ENCODE measurements at places on chromosomes 3 and 15.

- no peak for DNase-seq
Measured at GRCh38 chr3:81713031-81713430, 48.4 kb downstream of the GBE1 start.

DNA sequence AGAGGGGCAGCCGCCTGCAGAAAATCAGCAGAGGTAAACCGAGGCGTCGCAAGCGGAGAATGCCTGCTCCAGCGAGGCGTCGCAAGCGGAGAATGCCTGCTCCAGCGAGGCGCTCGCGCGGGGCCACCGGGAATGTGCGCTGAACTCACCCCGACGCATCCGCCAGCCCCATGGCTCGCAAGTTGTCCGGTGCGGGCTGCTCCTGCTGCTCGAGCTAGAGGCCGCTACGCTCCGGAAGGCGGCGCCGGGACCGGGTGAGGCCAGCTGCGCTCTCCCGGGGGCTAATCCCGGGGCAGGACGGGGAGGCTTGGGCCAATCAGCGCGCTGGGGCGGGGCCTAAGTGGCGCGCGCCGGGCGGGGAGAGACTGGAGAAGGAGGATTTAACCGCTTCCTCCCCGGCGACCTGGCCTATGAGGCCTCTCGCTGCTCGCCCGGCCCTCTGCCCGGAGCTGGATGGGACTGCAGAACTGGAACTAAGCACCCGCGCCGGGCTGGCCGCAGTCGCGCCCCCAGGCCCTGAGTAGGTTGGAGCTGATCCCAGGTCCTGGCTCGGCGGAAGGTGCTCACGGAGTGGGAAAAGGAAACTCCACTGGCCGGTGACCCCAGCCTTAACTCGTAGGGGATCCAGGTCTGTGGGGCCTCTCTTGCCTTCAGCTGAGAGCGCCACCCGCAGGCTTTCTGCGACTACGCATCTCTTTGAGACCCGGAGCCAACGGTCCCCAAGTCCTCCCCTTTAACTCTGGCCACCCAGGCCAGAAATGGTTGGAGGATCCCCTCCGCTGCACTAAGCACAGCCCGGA, at the start of gene SLC26A6:
SLC26A6 (minus strand) TSS at position 240 of the 800 bp plus-strand sequence; CDS start at position 172, 68 bp downstream.
- peak; percentile 75 for DNase-seq

- no peak for DNase-seq
Measured at GRCh38 chr3:52787672-52788625, 6.6 kb upstream of the ITIH3 start.

DNA sequence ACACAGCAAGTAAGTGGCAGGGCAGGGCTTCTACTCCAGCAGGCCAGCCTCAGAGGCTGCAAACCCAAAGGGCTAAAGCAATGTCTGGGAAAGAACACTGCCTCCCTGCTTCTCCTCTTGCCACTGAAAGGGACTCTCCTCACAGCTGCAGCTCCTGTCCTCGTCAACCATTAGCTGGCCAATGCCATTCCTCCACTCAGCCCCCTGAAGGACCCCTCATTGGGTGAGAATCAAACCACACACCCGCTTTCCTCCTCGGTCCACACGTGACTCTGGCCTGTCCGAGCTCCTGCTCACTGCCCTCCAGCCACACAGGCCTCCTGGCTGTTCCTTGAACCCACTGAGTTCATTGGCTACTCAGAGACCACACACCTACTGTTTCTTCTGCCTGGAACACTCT, 253.7 kb upstream of the TLE3 start:
- DNase-seq, result no peak

DNA sequence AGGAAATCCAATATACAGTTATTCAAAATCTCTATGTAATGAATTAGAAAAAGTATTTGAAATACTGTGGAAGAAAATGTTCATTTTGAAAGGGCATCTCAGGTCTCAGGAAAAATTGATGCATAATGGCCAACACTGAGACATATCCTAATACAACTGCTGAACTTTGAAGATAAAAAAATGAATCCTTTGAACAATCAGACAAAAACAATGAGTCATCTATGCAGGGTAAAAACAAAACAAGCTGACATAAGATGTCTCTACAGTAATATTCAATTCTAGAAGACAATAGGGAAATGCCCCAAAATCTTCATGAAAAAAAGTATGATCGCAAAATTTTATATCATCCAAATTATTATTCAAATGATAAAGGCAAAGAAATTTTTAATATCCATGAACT, 34.0 kb upstream of the ZNF280D start:
- DNase-seq, result no peak

GRCh38 chr15:58355973-58356372, 75.8 kb upstream of the LIPC start:
- DNase-seq, result no peak

GRCh38 chr3:192408647-192409200, 318.6 kb downstream of the FGF12 start:
- DNase-seq, result no peak

DNA sequence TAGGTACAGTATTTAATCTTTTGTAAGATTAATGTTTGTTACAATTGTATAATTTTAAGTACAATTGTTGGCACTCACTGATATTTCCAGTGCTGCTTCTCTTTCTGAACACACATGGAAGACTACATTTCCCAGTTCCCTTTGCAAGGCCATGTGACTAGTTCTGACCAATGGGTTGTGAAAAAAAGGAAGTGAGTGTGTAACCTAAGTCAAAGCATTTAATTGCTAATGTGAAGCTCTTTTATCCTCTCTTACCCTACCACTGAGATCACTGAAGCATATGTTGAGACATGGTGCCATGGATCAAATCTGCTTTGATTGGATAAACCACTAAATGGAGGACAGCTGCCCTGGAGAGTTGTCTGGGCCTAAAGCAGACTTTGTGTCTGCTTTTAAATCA, 83.9 kb upstream of the PLXND1 start:
- DNase-seq, result no peak

DNA sequence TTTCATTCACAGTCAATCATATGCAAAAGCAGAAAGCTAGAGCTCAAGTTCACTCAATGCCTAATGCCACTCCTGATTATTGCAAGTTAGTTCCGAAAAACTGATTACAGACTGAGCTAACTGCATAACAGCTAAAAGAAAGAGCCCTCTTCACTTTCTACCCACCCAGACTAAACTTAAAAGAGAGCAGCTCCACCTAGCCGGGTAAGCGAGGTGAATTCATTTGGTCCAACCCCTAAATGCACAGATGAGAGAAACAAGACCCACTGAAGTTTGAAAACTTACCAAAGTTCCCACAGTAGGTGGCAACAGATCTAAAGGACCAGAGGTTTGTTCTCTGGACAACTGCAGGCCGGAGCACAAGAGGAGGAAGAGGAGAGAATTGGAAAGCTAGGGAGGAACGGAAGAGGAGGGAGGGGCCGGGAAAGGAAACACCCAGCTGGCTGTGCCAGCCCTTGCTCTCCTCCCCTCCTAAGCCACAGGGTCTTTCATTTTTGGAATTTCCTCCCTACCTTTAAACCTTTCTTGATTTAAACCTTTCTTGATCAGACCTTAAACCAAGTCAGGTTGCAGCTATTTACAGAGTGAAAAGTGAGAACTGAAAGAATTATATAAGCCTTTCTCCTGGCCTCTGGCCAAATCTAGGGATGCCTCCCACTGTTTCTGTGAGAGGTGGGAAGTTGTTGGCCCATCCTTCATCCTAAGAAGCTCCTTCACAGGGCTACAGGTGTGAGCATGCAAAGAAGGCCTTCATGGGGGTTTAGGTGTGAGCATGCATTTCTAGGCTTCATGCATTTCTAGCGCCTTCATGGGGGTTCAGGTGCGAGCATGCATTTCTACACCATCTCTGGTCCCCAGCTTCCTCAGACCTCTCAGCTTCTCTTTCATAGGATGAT, 114.7 kb upstream of the LMOD3 start:
- DNase-seq, result no peak

DNA sequence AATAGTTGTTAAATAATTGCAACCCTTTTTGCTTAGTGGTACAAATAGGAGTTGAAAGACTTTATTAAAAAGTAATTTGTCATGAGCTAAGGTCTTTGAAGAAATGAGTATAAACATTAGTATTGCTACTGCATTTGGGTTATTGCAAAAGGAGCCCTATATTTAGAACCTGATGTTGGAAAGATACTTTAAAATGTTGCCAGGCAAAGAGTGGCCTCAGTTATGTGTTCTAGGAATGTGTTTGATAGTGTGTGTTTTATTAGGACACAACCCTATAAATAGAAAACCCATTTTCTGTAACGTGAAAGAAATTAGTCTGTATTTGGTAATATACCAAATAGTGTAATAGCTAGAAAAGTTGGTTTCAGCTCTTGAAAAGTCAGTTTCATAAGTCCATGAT, 10.7 kb downstream of the VPS8 start:
- no peak for DNase-seq

GRCh38 chr3:30353711-30354467, 252.5 kb upstream of the TGFBR2 start:
- peak; percentile 23 for DNase-seq

DNA sequence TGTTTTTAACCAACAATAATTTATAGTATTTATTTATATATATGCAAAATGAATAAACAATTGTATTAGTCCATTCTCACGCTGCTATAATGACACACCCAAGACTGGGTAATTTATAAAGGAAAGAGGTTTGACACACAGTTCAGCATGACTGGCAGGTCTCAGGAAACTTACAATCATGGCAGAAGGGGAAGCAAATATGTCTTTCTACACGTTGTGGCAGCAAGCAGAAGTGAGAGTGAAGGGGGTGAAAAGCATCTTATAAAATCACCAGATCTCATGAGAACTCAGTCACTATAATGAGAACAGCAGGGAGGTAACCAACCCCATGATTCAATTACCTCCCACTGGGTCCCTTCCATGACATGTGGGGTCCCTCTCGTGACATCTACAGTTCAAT, 162.8 kb upstream of the SLITRK3 start:
- DNase-seq, result no peak

GRCh38 chr15:37217567-37217966, 117.2 kb upstream of the MEIS2 start:
- DNase-seq, result no peak

GRCh38 chr3:107620534-107620933, 97.8 kb downstream of the BBX start:
- no peak for DNase-seq

DNA sequence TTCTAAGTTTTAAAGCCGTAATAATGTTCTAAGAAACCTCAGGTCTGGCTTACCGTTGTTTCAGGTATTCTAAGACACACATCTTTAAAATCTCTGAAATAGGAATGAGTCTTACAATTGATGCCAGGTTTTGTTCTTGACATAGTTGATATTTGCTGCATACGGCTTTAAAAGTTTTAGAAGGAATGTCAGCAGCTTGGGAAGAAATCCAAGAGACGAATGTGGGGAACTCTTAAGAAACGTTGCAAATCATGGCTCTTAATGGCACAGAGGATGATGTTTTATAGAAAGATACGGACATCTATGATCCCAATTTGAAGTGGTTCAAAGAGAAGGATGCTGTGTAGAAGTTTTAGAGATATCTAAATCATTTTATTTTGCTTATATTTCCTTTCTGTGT, 11.5 kb downstream of the NUDT16 start:
- no peak for DNase-seq

- DNase-seq, result no peak
Measured at GRCh38 chr3:158103081-158103886, 2.9 kb downstream of the SHOX2 start.

- no peak for DNase-seq
Measured at GRCh38 chr3:155462672-155463071, 169.2 kb upstream of the STRIT1 start.

GRCh38 chr3:171904829-171905228, 61.7 kb downstream of the TMEM212 start:
- no peak for DNase-seq

- DNase-seq, result no peak
Measured at GRCh38 chr3:52054661-52055511, 1.5 kb downstream of the DUSP7 start.

DNA sequence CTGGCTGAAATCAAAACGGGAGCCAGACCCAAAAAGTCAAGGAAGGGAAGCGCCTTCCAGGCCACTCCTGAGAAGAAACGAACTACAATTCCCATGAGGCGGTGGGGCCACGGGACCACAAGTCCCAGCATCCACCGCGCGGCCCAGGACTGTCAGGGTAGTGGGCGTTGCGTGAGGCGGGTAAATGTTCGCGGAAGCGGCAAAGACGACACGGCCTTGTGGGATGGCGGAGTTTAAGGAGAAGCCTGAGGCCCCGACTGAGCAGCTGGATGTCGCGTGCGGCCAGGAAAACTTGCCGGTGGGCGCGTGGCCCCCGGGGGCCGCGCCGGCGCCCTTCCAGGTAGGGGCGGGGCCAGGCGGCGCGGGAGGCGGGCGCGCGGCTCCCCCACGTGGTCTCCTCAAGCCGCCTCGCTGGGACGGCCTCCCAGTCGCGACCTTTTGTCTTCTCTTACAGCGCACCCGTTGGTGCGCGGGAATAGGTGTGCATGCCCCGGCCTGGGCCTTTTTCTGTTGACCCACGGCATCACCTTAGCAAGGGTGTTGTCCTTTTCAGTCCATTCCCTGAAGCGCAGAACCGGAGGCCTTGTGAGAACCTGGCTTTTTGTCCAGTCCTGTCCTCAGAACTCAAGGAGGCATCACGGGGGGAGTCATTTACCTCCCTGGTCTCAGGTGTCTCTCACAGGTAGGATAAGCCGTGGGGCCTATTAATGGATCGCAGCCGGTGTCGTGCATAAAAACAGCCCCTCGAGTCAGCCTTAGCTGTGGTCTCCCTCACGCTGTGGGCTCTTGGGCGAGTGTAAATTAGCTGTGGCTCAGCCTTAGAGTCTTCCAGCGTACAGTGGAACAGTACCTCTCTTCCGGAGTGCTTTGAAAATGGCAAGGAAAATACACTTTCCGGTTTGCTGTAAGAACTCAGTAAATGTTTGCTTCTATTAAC, at the start of gene SETMAR:
SETMAR (plus strand) TSS at position 183 of the 937 bp plus-strand sequence; CDS start at position 185, 2 bp downstream.
- peak; percentile 32 for DNase-seq

GRCh38 chr15:25690673-25691543, 172.2 kb downstream of the ATP10A start:
- DNase-seq, result no peak

DNA sequence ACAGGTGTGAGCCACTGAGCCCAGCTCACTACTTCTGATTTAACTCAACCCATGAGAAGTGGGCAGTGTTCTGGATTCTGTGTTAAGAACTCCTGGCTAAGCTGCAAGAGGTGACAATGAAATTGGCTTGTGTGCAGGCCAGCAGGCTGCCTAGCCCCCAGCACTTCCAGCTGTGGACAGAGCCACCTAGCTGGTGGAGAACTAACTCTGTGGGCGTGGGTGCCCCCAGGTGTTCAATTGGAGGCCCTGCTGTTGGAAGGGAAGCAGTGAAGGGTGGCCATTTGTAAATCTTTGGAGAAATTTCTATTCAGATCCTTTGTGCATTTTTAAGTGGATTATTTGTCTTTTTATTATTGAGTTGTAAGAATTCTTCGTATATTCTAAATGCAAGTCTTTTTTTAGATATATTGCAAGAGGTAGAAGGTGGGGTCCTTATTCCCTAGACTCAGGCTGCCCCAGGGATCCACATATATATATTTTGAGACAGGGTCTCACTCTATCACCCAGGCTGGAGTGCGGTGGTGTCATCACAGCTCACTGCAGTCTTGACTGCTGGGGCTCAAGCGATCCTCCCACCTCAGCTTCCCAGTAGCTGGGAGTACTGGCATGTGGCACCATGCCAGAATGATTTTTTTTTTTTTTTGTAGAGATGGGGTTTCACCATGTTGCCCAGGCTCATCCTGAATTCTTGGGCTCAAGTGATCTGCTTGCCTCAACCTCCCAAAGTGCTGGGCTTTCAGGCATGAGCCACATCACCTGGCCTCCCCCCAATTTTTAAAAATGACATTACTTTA, 7.2 kb upstream of the SCAMP5 start:
- no peak for DNase-seq

- DNase-seq, result no peak
Measured at GRCh38 chr3:55523471-55523870, 36.4 kb upstream of the WNT5A start.

- no peak for DNase-seq
Measured at GRCh38 chr3:126003447-126004190, 34.6 kb downstream of the ROPN1B start.

GRCh38 chr3:110773413-110773954, 298.1 kb upstream of the NECTIN3 start:
- DNase-seq, result no peak
